Stimulated activated CD8-positive, alpha-beta memory T cell treated with anti-CD3 and anti-CD28 coated beads, Interleukin-4, amount 100 ng/mL, for 48 hours (primary cell): ENCODE measurements at places on chromosomes 6 and 20.

GRCh38 chr20:6704132-6704861 lies 63.2 kb upstream of the BMP2 start:
- DNase-seq = no peak

DNA sequence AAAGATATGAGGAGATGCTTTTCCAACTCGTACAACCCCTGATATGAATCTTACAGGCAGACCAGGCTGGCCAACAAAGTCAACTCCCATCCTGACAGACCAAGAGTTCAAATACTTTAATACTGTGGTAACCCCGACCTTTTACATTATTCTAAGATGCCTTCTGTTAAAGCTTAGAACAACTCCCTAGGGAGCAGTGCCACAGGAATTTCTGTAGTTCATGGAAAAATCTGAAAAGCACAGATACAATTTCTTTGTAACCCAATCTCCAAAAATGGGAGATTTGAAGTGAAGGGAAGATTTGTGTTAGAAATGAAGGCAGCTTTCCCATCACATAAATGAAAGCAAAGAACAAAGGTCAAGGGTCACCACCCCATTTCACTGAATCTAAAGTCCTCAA lies 151.3 kb upstream of the BEND6 start:
- DNase-seq = no peak

DNA sequence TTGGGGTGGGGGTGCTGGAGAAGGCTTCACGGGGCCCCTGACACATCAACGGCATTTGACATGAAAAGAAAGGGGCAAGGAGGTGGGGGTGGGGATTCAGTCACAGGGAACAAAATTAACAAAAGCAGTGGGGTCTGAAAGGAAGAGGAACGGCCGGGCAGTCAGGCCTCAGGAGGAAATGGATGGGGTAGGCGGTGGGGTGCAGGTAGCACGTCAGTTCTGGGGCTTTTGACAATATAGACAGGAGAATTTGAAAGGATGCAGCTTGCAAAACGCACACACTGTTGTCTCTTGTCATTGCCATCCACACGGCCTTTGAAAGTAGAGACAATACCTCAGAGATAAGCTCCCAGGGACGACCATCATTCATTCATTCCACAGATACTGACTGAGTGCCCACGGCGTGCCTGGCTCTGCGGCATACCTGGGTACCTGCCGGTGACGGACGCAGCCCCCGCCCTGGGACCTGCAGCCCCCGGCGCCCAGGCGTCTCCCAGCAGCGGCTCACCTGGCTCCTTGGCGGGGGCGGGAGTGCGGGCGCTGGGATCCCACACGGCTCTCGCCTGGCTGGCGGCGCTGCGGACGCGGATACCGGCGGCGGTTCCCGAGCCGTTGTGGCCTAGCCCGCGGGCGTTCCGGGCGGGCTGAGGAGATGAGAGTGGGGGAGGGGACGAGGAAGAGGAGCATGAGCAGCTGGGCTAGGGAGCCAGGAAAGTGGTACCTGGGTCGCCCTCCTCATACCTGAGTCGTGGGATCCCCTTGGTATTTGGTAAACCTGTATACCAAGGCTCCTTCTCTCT lies at the start of gene SLC26A8:
Gene SLC26A8, minus strand, starts transcription at position 646 of the 800 bp plus-strand sequence. CDS start 4,934 bp downstream, outside the sequence.
- no peak for DNase-seq

- no peak for DNase-seq
Measured at GRCh38 chr20:52086878-52087277, 104.7 kb downstream of the ZFP64 start.

- DNase-seq = no peak
Measured at GRCh38 chr6:142184307-142184706, 37.2 kb downstream of the VTA1 start.

- no peak for DNase-seq
Measured at GRCh38 chr6:140153703-140154102, 779.3 kb upstream of the CITED2 start.

DNA sequence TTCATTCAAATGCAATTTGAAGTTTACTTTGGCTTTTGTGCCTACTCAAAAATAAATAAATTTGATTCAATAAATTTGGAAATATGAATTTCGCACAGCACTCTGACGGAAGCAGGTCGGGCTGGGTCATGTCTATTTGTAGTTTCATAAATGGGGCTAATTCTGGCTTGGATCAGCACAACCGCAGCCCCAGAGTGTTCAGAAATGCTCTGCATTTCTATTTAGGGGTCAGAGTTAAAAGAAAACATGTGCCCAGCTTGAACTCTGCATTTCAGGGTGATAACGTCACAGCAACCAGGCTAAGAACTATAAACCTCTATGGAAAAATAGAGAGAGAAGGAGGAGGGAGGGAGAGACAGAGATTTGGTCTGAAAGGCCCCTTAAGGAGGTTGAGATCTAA lies 480.9 kb upstream of the NOX3 start:
- no peak for DNase-seq

- DNase-seq = no peak
Measured at GRCh38 chr20:51020657-51021056, 2.2 kb downstream of the KCNG1 start.

GRCh38 chr20:45890077-45890984 lies 677 bp downstream of the NEURL2 start:
- DNase-seq = peak; percentile 72

- DNase-seq = no peak
Measured at GRCh38 chr6:34062815-34063214, 83.1 kb downstream of the GRM4 start.
